ENCODE measurements at places on chromosomes 3 and 15. TPM values are rescaled to one million over a fixed set of nuclear protein-coding genes. Genes with fewer than 3 reads are reported as not detected.

GRCh38 chr3:73746623-73747022 is 121.9 kb upstream of the PDZRN3 start:
- no peak for DNase-seq

The PLCB2 gene
- 10.8 TPM for polyA plus RNA-seq

GRCh38 chr3:52456169-52456799 is 880 bp downstream of the NISCH start:
- DNase-seq = no peak

DNA sequence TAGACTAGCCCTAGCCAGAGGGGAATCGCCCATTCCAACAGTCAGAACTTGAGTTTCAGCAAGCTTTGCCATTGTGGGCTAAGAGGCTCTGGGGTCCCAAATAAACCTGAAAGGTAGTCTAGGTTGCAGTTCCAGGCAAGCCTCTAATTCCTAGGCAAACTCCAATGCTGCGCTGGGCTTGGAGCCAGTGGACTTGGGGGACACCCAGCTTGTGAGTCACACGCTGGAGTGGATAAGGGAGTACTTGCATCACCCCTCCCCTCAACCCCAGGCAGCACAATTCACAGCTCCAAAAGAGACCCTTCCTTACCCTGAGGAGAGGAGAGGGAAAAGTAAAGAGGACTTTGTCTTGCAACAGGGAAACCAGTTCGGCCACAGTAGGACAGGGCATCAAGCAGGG is 105.2 kb upstream of the DPPA4 start:
- no peak for DNase-seq

The ACVR2B gene
- 21.8 TPM for polyA plus RNA-seq

The RASA2 gene
- polyA plus RNA-seq = 24.0 TPM

The C2CD4B gene
- 0.94 TPM for polyA plus RNA-seq

GRCh38 chr3:71035314-71035713 is 548.2 kb downstream of the FOXP1 start:
- no peak for DNase-seq

DNA sequence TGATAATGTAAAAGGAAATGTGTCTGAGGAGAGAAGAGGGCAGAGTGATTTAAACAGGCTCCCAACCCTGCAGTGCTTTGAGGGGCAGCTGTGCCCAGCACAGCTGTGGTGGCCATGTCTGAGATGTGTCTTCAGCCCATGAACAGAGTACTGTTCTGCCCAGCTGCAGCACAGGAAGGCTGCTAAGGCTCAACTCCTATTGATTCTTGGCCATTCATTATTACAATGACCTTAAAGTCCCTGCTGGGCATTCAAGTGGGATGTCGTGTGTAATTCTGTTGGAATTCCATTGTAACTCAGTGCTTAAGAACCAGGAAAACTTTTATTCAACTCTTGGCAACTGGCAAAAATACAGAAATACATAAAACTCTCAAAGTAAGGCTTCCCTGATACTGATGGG is 229.3 kb downstream of the MCTP2 start:
- DNase-seq = no peak

GRCh38 chr3:4043867-4044575 is 244.8 kb downstream of the LRRN1 start:
- no peak for DNase-seq

DNA sequence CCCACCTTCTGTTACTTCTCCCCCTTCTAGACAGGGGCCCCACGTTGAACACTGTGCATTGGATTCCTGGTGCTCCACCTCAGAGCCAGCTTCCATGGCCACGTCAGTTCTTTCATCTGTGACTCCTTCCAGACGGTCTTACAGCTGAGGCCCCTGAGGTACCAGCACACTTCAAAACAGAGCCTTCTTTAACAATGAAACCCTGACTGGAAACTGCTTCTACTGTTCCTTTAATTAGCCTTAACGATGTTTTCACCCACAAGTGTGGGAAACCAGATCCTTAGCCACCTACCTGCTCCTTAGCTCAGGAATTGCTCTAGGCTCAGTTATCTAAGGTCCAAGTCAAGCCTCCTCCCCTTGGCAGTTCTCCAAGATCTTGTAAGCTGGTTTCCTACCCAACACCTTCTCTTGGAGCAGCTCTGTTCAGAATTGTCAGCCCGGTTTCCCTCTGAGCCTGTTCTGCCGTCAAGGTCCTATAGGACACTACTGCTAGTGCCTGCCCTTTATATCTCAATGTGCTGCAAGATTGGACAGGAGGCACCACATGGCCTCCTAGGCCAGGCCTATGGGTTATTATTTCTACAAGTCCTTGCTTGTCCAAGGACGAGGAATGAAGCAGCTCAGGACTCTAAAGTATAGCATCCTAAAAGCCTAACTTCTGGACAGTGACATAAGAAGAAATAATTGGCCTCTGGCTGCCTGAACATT is 80.7 kb downstream of the FMN1 start:
- no peak for DNase-seq

DNA sequence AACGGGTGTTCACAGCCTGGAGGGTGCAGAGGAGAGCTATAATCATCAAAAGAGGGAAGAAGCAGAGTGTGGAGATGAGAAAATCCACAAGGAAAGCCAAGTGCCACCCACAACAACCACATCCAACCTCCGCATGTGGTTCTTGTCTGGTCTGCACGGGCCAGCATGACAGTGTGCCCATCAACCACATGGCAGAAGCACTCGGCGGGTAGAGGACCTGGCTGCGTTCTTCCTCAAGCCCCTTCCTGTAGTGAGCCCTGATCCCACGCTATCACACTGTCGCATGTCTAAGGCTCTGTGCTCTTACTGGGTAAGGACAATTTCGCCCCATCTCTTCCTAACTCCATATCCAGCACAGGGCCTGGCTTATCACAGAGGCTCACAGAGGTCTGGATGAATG is 41.9 kb downstream of the PTPN23 start:
- no peak for DNase-seq

GRCh38 chr3:143975554-143976152 is 4.0 kb downstream of the DIPK2A start:
- peak; percentile 52 for DNase-seq

The XCR1 gene
- 0.56 TPM for polyA plus RNA-seq

The FAM81A gene
- 33.7 TPM for polyA plus RNA-seq

The AGBL1 gene
- polyA plus RNA-seq = 0.16 TPM

DNA sequence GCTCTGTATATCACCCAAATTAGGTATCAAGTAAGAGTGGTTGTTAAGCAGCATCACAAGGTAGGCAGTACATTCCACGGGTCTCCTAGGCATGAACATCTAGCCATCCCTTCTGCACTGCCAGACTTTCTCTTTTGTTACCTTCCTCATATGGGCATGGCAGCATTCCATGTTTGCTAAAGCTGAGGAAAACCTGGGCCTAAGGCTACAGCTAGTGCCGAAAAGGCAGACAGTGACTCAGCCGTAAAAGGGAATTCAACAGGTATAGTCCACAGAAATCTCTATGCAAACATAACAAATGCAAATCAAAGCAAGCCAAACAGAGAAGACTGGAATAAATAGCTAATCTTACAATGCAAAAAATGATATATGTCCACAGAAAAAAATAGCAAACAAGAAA is 645.4 kb downstream of the ZBBX start:
- DNase-seq = no peak

The TGM5 gene
- not detected for polyA plus RNA-seq

- DNase-seq = no peak
Observed at GRCh38 chr3:189766416-189766815, 135.2 kb downstream of the TP63 start.

DNA sequence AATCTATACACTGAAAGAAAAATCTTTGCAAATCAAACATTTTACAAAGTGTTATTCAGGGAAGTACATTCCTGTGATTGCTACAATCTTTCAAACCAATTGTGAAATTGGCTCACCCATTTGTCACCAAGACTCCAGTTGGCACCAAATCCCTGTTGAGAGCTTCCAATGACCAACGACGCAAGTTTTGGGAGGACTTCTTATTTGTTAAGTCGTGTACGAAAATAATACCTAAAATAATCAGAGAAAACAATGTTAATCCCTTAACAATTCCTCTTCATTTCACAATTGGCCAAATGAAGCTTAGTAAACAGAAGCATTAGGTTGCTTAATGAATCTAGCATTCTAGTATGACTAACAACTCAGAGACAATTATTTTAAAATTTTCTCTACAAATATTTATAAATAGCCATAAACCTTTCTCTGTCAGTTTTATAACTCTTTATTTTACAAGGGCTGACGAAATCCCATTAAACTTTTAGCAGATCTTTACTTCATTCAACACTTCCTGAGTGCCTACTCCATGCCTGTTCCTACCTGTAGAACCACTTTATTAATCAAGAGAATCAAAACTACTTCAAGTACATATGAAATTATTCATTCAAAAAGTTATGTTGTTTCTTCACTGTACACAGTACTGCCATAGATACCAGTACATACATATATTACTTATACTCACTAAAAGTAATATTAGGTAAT is 24.0 kb upstream of the HGD start:
- no peak for DNase-seq

The LTK gene
- 2.7 TPM for polyA plus RNA-seq
